ENCODE measurements at places on chromosomes 13 and 19. TPM values are rescaled to one million over a fixed set of nuclear protein-coding genes. Genes with fewer than 3 reads are reported as not detected.

The FPR1 gene
- total RNA-seq: 6.7 TPM

The DMPK gene
- 16.7 TPM for total RNA-seq

The ZNF93 gene
- total RNA-seq: 27.0 TPM

The GPR12 gene
- total RNA-seq: 34.8 TPM

The ADGRE3 gene
- total RNA-seq: not detected

The NUP62 gene
- total RNA-seq: 23.9 TPM

The MEIOSIN gene
- total RNA-seq: not detected

The ZNF85 gene
- 33.2 TPM for total RNA-seq

The C19orf38 gene
- total RNA-seq: 0.94 TPM

The RNF225 gene
- not detected for total RNA-seq

The CGB1 gene
- total RNA-seq: not detected

The FAM83E gene
- total RNA-seq: 0.47 TPM

Measured in occipital lobe (tissue), 3 donors.